Activated CD4-positive, CD25-positive, alpha-beta regulatory T cell treated with anti-CD3 and anti-CD28 coated beads, Interleukin-2, amount 50 U/mL, for 24 hours (primary cell): ENCODE measurements at places on chromosomes 5 and 9.

GRCh38 chr5:80686757-80687156 lies 32.0 kb upstream of the DHFR start:
- ATAC-seq: no peak

GRCh38 chr5:76445063-76445462 lies 42.0 kb downstream of the IQGAP2 start:
- ATAC-seq: no peak

- ATAC-seq: no peak
Measured at GRCh38 chr5:62581836-62582597, 3.4 kb downstream of the LRRC70 start.

- no peak for ATAC-seq
Measured at GRCh38 chr9:82147798-82148425, 159.3 kb downstream of the SPATA31D1 start.

- ATAC-seq: no peak
Measured at GRCh38 chr5:36894954-36895353, 18.4 kb downstream of the NIPBL start.

GRCh38 chr9:113386571-113387393 lies 10.0 kb upstream of the HDHD3 start:
- no peak for ATAC-seq

DNA sequence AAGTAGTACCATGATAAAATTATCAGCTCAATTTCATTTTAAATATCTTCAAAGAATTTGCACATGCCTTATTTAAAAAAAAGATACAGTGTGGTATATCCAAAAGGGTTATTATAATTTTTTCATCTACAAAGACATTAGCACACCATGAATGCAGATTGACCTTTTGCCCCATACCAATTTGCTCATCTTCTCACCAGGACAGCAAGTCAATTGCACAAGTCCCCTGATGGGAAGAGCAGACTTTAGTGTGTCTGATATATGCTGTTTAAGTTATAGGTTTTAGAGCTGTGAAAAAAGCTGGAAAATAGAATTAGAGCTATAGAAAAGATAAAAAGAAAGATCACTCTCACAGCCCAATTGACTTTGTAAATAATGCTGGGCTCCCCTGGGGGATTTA lies 325.8 kb upstream of the CDH6 start:
- no peak for ATAC-seq

- ATAC-seq: no peak
Measured at GRCh38 chr9:4475301-4475700, 15.0 kb upstream of the SLC1A1 start.

GRCh38 chr9:81716409-81716808 lies 27.1 kb upstream of the TLE1 start:
- no peak for ATAC-seq

DNA sequence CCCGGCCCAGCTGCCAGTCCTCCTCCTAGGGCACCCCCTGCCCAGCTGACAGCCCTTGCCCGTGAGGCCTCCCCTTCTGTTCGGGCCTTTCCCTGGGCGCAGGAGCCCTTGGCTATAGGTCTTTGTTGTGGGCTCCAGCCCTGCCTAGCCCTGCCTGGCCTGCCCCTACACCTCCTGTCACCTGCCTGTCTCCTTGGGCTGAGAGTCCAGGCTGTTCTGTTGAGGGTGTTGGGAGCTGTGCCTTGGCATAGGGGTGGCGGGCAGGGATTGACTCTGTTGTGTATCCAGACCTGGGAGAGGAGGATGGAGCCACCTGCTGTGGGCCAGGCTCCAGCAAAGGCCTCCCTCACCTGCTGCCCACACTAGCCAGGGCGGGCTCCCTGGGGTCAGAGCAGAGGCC lies 11.6 kb downstream of the FCN2 start:
- no peak for ATAC-seq

GRCh38 chr9:1202512-1203280 lies 152.5 kb downstream of the DMRT2 start:
- ATAC-seq: no peak

DNA sequence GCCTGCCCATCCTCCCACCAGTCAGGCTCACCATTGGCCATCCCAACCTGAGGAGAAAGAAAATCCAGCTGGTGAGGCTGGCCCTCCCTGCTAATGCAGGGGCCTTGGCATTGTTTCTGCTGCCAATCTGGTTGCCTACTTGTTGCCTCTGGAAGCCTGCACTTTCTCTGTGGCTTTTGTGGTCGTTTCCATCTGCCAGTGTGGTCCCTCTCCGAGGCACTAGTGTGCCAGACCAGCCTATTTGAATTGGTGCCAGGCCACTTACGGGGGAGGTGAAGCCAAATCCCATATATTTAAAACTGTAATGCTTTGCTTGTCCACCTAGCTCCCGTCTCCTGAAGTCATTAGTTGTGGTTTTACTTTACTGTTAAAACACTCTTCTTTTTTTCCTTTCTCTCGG lies 213.4 kb upstream of the ADAMTSL1 start:
- no peak for ATAC-seq

DNA sequence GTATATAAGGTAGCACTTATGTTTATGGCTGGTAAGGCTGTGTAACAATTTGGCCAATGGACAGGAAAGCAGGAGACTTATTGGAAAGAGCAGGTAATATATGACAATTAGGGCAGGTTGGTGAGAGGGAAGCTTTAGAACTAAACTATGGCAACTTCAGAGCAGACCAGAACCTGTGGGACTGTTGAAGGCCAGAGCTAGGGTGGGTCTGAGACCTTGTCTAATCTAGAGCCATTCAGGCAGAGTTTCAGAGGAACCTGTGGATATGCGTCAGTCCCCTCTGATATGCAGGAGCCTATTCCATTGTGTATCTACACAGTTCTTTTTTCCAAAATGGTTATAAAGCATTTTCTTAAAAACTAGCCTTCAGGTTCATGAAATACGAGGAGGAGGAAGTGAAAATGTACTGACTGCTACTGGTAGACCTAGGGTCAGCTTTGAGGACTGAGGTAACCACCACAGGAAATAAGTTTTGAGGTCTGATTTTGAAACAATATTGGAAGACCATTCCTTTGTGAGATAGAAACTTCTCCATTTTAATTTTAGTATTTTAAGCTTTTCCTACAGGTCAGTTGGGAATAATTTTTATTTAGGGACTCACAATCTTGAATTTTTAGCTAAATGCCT lies 37.6 kb downstream of the ELL2 start:
- ATAC-seq: no peak

GRCh38 chr9:110143485-110143884 lies 64.5 kb downstream of the C9orf152 start:
- ATAC-seq: no peak

- ATAC-seq: no peak
Measured at GRCh38 chr9:107292821-107293542, 9.9 kb downstream of the RAD23B start.

- ATAC-seq: no peak
Measured at GRCh38 chr5:171205375-171205774, 103.7 kb upstream of the TLX3 start.

- no peak for ATAC-seq
Measured at GRCh38 chr5:150227606-150228273, 37.9 kb downstream of the SLC6A7 start.

- ATAC-seq: no peak
Measured at GRCh38 chr9:84592918-84593317, 76.6 kb upstream of the NTRK2 start.

- no peak for ATAC-seq
Measured at GRCh38 chr5:1542781-1543180, 19.0 kb upstream of the LPCAT1 start.

DNA sequence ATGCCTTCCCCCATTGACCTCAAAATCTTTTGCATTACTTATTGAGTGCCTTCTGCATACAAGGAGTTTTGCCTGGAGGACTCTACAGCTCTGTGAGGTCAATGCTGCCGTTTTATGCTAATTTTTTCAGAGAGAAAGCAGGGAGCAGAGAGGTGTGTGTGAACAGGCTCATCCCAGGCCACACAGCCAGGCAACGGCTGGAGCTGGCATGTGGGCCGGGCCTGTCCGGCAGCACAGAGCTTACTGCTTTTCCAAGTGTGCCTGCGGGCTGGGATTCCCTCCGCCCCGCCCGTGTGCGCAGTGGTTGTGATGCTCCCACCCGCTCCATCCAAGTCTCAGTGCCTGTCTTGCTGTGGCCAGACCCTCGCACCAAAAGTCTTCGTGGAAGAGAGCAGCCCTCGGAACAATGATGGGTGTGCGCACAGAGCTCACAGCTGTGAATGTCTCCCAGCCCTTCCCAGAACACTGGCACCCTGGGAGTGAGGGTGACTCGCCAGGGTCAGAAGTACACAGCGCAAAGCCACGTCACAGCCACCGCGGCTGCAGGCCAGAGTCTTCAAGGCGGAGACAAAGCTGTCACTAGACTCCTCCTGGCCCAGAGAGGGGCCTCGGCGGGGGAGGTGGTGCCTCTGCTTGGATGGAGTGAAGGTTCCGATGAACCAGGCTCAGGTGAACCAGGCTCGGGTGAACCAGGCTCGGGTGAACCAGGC lies 82.8 kb downstream of the COL5A1 start:
- ATAC-seq: no peak

DNA sequence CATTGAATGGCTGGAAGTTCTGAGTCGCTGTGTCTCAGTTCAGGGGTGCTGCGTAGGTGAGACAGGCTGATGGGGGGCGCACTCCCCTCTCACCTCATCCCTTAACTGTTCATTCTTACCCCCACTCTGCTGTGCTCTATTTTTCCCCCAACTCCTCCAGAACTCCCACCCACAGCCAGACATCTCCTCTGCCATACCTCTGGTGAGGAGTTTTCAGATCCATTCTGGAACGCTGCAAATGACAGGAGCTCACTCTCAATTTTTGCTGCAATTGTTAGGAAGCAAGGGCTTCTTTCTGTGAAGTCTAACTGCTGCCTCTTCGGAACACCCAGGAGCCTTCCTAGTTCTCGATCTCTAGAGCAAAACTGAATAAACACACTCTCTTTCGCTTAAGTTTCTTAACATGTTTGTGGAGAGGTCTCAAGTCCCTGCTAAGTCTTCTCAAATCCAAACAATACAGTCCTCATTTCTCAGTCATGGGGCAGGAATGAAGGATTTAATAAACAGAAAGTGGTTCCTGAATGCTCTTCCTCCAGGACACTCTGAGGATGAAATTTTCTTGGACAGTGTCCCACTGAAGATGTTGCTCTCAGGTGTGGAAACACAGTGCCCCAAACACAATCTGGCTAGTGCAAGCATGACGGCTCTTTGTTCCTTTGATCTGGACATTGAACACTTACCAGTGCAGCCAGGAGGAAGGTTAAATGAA lies 387.7 kb downstream of the KDM4C start:
- ATAC-seq: no peak

DNA sequence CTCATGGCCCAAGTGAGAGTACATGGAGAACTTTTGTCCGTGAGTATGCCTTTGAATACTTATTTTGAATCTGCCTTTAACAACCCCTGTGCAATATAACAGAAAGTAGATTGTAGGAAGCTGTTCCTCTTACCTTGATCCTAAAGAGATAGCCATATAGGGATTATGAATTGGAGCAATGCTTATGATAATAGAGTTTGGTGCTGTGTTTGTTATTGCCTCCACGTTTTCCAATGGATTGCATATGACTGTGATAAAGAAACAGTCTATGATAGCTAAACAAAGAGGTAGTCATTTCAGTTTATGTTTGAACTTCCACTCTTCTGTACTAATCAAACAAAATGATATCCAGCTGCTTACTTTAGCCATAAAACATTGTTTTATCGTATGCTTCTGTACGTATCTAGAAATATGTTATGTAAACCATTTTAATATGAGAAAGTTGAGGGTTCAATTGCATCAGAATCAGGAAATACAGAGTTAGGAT lies 199.6 kb upstream of the RGMB start:
- no peak for ATAC-seq

DNA sequence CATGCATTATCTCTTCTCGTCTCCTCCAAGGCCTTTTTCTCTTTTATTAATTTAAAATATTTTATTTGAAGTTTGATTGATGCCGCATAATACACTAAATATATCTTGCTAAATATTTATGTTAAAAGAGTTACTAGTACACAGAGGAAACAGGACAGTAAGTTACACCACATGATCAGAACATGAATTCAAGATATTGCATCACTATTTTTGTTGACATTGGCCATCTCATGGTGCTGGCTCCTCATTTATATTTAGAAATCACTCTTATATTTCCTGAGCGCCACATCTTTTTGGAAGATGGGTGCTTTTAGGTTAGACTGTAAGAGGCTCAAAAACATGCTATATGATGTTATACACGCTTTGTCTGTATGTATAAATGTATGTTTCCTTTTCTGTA lies 23.0 kb downstream of the SPEF2 start:
- no peak for ATAC-seq

GRCh38 chr9:107492381-107492970 lies 2.9 kb upstream of the KLF4 start:
- ATAC-seq: no peak

GRCh38 chr9:3177146-3177761 lies 333.4 kb upstream of the PUM3 start:
- ATAC-seq: no peak

DNA sequence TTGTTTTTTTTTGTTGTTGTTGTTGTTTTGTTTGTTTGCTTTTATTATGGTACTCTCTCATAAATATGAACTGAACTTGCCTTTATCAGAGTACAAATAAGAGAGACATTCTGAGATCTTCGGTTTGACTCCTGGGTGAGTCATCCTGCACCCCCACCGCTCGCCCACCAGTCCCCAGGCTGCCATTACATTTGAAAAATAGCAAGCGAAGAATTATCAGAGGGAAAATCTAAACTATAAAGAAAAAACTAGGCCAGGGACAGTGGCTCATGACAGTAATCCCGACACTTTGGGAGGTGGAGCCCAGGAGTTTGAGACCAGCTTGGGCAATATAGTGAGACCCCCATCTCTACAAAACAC lies 122.1 kb upstream of the MAP3K1 start:
- peak; percentile 82 for ATAC-seq

GRCh38 chr5:125046838-125047237 lies 300.4 kb upstream of the ZNF608 start:
- no peak for ATAC-seq

DNA sequence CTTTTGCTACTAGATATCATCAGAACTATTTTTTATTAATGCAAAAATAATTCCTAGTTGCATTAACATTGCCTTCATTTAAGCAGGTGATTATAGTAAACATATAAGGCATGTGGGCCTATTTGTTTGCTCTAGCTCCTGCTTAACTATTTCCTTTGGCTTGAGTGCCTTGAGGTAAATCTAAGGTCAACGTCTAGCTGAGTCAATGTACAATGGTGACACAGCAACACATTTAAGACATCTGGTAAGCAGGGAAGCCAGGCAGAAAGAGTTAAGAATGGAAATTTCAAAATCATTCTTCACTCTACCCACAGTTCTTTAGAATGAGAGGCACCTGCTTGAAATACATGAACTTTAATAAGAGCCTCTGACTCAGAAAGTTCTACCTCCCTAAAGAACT lies 111.9 kb upstream of the FST start:
- ATAC-seq: no peak

- ATAC-seq: peak; percentile 95
Measured at GRCh38 chr9:36341936-36342577, 58.0 kb downstream of the RNF38 start.
